ENCODE measurements at places on chromosomes 1 and 21. TPM values are rescaled to one million over a fixed set of nuclear protein-coding genes. Genes with fewer than 3 reads are reported as not detected.

The ANGPTL3 gene
- not detected for total RNA-seq

The LINGO4 gene
- not detected for total RNA-seq

The LIN28A gene
- not detected for total RNA-seq

The PTPRC gene
- total RNA-seq: not detected

The AKR1A1 gene
- 144 TPM for total RNA-seq

The TNFSF4 gene
- total RNA-seq: 15.5 TPM

The PEX10 gene
- 28.4 TPM for total RNA-seq

The MAEL gene
- total RNA-seq: not detected

The TMEM59 gene
- total RNA-seq: 85.9 TPM

The ROR1 gene
- 9.5 TPM for total RNA-seq

The PCP4L1 gene
- total RNA-seq: not detected

The CHI3L1 gene
- 0.59 TPM for total RNA-seq

The CBR3 gene
- total RNA-seq: 24.1 TPM

The RGS1 gene
- total RNA-seq: not detected

The ERG gene
- not detected for total RNA-seq

The ASCL5 gene
- not detected for total RNA-seq

The CFHR1 gene
- total RNA-seq: 0.17 TPM

The LRRC42 gene
- total RNA-seq: 29.4 TPM

The TACSTD2 gene
- total RNA-seq: 0.45 TPM

The LCE1E gene
- not detected for total RNA-seq

The KRTAP21-2 gene
- total RNA-seq: not detected

The AIRE gene
- total RNA-seq: not detected

The INSRR gene
- total RNA-seq: not detected

The RGS16 gene
- total RNA-seq: not detected

The PRR9 gene
- total RNA-seq: not detected

The SERPINC1 gene
- 0.15 TPM for total RNA-seq

The NID1 gene
- total RNA-seq: 69.0 TPM

The CELA3A gene
- total RNA-seq: not detected

The GPR157 gene
- total RNA-seq: 2.0 TPM

The CD1B gene
- not detected for total RNA-seq

The DIO1 gene
- total RNA-seq: not detected

The DYNLT5 gene
- total RNA-seq: 1.7 TPM

The SPATA21 gene
- not detected for total RNA-seq

The NBPF4 gene
- not detected for total RNA-seq

The MX1 gene
- 0.67 TPM for total RNA-seq

The OR2T35 gene
- total RNA-seq: not detected

The C1orf115 gene
- total RNA-seq: 2.2 TPM

The ATP1A2 gene
- 1.5 TPM for total RNA-seq

The CNR2 gene
- not detected for total RNA-seq

The RGSL1 gene
- total RNA-seq: not detected

The FAM167B gene
- total RNA-seq: 0.30 TPM

The RXRG gene
- total RNA-seq: not detected

The ADAMTS4 gene
- total RNA-seq: 3.6 TPM

The TBX19 gene
- 0.34 TPM for total RNA-seq

All from bronchus fibroblast of lung (primary cell).